ENCODE measurements at places on chromosomes 11 and 22.
A peak's percentile ranks its signal among the peaks of the same experiment; 100 is the strongest.

DNA sequence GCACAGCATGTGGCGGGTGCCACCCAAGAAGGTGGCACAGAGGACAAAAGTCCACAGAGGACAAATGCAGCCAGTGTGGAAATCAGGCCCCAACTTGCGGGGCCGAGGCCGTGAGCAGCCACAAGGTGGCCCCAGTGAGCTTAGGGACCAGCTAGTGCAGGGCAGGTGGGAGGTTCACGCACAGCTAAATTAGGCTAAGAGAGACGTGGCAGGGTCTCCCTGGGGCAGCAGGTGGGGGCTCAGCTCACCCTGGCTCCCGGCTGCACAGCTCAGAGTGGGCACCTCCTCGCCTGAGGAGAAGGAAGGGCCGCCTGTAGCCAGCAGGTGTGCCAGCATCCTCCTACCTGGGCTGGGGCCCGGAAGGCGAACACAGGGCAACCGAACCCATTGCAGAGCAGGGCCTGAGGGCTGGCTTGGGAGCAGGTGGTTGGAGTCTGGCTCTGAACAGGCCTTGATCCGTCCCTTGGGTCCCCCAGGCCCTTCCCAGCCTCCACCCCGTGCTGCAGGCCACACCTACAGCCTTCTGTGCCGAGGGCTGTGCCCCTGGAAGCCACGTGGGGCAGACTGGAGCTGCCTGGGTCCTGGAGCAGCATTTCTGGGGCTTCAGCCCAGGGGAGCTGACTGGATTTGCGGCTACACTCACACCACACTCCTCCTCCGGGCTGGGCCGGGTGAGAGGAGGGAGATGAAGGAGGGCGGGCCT, 26.1 kb upstream of the CELSR1 start:
- DNase-seq, result peak; percentile 71

DNA sequence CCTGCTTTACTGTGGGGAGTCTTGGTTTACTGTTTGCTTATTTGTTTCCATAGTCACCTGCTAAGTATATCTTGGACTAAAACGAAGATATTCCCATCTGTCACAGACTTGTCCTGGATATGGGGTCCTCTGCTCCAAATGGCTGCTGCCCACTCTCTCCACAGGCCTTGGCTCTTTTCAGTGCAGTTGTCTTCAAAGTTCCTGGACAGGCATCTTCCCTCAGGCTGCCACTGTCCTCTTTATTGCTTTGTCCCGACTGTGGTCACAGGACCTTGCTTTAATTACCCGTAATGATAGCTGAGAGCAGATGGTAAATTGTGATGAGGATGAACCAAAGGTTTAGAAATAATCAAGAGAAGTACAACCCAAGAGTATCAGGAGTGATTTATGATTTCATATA, 713.9 kb upstream of the CCDC179 start:
- no peak for DNase-seq

GRCh38 chr11:121207485-121208115, 85.0 kb upstream of the SC5D start:
- DNase-seq, result no peak

DNA sequence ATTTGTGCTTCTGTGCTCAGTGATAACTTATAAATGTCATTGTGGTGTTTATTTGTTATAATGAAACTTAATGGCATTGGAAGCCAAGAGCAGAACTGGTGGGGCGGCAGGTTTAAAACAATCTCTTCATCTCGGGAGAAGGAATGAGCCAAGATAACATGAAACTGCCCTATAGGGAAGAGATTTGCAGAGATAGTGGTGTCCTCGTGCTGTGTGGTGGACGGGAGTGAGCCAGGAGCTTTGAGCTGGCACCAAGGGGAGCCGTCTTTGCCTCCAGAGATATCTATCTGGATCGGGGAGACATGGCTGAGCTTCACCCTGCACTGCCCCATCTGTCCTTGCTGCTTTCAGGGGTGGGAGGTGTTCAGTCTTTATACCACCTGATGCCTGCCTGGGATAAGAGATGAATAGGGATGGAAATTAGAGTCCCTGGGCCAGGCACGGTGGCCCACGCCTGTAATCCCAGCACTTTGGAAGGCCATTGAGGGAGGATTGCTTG, 189.6 kb downstream of the ST3GAL4 start:
- DNase-seq, result no peak

- DNase-seq, result no peak
Observed at GRCh38 chr11:36073411-36074203, 129.7 kb downstream of the LDLRAD3 start.

DNA sequence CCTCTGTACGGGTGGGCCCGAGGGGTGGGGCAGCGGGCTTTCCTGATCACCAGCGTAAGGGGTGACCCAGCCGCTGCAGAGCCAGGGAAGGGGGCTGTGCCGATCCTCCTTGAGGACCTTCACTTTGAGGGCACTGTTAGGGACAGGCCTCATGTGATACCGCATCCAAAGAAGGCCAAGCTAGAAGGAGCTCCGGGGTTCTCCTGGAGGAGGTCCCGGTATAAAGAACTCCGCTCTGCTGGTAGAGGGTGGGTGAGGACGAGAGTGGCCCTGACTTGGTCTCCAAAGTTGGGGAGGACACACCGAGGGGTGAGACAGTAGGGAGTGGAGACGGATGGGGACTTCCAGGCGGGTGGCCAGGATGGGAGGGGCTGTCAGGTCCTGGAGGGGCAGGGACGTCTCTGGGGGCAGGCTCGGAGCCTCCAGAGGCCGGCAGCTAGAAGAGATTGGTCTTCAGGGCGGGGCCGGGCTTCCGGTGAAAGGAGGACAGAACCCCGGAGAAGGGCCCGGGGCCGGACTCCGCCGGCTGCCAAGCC, 4.6 kb downstream of the PHOX2A start:
- DNase-seq, result no peak

DNA sequence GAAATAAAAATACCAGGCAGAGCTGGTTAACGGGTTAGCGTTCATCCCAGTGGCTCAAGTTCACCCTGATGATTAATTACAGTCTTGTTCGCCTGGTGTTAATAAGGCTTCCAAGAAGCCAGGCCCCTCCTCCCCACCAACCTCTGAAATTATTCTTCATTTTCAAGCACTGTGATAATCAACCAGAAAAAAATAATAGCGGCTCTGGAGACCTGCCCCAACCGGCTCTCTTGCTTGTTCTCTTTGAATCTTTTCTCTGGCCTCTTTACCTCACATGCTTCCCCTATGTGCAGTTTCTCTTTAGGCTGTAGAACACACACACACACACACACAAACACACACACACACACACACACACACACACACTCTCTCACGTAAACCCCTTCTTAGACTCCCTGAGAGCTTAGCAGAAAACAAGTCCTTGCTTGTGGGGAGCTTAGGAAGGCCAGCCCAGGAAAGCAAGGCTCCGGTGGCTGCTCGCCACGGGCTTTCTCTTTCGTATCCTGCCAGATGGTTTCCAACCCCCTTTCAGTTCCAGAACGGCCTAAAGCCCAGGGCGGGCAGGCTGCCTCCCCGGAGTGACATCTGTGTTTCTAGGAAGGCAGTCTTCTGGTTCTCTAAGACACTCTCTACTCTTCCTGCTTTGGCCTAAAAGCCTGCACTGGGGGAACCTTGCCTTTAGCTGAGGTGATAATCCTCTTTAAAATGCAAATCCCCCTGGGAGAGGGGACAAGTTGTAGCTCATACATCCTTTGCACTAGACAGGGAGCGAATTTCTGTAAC, 106.4 kb upstream of the SESN3 start:
- DNase-seq, result no peak

DNA sequence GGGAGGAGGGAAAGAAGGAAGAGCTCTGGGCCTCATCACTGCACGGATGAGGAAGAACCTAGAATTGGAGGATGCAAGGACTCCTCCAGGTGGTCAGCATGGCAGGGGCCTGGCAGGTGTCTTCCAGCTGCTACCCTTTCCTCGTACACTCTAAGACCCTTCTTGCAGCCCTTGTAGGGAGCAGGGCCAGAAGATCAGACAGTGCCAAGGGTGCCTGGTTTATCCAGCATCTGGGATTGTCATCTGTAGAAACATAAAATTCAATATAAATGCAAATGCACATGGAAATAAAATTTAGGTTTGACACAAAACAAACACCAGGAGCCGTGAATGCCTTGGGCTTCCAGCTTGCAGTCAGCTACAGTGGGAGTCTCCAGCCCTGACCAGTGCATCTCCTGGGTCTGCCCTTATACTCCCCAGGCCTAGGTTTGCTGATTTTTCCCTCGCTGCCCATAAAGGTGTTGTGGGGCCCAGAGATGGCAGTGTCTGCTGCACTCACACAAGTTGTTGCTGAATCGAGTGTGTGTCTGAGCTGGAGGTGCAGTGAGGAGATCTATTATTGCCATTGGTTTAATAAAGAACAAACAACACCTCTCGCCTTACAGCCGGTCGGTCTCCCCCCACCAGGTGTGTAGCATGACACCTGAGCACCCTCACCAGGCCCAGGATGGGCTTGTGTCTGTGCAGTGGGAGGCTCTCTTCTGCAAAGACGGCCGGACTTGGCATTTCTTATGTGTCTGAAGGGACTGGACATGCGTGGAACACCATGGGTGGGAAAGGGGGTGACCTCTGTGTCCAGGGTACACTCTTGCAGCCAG, 87.1 kb downstream of the BCR start:
- no peak for DNase-seq

DNA sequence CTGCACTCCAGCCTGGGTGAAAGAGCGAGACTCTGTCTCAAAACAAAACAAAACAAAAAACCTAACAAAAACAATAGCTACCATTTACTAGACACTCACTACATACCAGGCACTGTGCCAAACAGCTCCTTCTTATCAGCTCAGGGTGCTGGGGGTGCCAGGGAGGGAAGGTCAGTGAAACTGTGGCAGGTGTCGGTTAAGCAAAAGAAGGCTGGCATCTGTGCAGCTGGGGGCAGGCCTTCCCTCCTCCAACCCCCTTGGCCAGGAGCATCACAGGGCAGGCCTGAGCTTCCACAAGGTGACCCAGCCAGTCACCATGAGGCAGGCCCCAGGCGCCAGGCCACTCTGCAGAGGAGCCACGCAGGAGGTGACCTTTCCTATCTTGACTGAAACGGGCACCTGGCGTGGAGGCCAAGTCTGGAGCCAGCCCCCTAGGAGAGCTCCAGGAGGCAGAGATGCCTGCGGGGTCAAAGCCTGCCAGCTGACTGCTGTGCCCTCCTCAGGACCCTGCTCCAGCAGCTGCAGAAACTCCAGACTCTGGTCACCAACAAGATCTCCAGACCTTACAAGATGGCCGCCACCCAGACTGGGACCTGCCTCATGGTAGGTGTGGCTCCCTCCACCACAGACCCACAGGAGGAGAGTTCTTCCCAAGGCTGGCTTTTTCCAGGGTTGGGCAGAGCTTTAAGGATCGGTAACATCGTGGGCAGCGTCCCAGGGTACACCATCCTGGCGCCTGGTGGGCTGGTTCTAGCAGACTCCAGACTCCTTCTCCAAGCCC, 31.3 kb upstream of the DGKZ start:
- no peak for DNase-seq

- DNase-seq, result no peak
Observed at GRCh38 chr22:48096851-48097665, 1334.6 kb downstream of the TBC1D22A start.

- no peak for DNase-seq
Observed at GRCh38 chr11:20048246-20048645, 112.0 kb downstream of the DBX1 start.

DNA sequence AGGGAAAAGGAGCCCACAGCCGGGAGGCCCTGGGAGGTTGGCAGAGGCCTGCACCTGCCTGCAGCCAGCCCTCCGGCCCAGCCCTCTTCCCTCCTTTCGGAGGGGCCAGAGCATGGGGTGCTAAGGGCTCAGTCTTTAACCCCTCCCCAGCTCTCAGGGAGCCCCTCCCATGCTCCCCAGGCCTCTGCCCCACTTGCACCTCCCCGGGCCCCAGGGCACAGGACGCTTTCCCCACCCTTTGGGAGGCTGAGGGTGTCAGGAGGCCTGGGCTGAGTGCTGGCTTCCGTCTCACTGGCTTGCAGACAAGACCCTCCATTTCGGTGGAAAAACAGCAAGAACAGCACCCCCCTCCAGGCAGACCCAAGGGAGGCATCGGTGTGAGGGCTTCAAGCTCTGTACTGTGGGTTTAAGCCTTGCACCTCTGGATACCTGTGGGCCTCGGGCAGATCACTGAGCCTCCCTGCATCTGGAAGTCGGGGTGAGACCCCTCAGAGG, 7.3 kb downstream of the ASCL2 start:
- DNase-seq, result no peak

DNA sequence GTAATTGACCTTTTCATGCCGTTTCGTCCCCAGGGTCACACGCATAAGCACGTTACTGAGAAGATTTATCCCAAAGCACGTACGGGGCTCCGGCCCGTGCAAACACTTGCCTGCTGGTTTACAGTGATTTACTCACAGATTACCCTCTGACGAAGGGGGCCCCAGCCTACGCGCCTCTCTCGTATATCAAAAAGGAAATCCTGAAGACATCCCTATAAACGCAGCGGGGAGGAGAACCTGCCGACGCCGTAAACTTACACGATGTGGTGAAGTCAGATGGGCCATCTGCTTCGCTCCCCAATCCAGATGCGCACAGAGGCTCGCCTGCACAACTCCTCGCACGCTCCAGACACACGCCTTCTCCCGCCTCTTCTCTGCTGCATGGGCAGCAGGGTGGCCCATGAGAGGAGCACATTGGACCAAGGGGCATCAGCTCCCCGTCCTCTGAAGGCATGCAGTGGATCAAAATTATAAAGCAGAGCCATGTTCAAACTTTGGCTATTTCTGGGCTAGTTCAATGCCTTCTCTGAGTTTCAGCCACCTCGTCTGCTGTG, 123.6 kb downstream of the MN1 start:
- DNase-seq, result no peak

- no peak for DNase-seq
Observed at GRCh38 chr11:112694245-112694644, 267.0 kb upstream of the NCAM1 start.

- no peak for DNase-seq
Observed at GRCh38 chr11:1785749-1786413, 22.2 kb upstream of the CTSD start.

DNA sequence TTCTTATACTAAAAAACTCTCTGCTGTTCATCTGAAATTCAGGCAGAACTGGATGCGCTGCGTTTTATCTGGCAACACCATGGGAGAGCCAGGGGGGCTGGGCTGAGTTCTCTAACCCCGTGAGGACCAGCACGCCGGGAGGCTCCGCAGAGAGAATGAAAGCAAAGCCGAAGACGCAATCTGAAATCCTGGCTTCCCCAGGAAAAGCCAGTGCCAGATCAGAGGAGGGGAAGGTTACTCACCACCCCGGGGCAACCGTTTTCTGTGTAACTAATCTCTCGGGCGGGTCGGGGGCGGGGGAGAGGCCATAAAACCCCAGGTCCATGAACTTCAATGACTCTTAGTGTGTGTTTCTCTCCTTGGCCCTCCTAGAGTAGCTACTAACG, 99.4 kb downstream of the SHANK2 start:
- no peak for DNase-seq

- no peak for DNase-seq
Observed at GRCh38 chr22:46389081-46389480, 53.6 kb downstream of the TRMU start.

DNA sequence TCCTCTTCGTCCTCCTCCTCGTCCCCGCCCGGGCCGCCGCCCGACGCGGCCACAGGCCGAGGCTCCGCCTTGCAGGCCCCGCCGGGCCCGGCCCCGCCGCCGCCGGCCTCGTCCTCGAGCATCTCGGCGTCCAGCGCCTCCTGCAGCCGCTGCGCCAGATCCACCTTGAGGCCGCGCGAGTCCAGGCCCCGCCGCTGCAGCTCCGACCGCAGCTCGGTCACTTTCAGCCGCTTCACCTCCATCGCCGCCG, 417 bp downstream of the HNRNPUL2 start:
- no peak for DNase-seq
